ENCODE measurements at places on chromosomes 1 and 21.

DNA sequence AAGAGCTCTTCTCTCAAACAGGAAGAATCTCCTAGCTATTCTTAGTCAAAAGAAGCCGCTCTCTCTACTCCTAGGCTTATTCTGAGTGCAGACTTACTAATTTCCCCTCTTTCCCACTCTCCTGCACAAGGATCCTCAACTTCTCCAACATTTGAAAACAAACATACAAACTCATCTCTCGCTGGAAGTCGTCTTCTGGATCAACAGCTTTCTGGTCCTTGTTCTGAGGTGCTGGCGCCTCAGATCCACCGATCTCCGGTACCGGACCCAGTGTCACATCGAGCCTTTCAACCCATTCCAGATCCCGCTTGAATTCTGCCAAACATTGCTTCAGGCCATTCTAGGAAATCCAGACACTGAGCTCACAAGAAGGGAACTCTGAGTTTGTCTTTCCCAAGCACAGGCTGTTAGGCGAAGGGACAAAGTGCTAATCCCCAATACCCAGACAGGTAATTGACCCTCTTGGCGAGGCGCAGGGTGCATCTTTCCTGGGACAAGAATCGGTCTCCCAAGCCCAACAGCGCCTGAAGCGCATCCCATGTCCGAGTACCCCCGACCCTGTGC is 696 bp downstream of the EBNA1BP2 start:
- no peak for DNase-seq

DNA sequence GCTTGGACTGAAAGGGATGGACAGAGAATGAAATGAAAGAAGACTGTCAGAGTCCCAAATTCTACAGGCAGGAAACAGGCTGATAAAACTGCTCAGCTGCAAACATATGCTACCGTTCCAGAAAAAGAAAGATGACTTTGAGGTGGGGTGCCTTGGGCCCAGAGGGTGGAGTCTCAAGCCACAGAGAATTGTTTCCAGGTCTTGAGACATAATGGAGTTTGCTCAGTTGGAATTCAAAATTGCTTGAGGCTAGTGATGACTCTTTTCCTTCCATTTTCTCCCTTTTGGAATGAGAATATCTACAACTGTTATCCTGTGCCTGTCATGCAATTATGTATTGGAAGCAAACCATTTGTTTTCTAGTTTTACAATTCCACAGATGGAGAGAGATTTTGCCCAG is 23.6 kb upstream of the PSEN2 start:
- no peak for DNase-seq

GRCh38 chr1:182192966-182193365 is 131.5 kb upstream of the ZNF648 start:
- no peak for DNase-seq

- no peak for DNase-seq
Measured at GRCh38 chr1:84450910-84451309, 28.2 kb upstream of the RPF1 start.

DNA sequence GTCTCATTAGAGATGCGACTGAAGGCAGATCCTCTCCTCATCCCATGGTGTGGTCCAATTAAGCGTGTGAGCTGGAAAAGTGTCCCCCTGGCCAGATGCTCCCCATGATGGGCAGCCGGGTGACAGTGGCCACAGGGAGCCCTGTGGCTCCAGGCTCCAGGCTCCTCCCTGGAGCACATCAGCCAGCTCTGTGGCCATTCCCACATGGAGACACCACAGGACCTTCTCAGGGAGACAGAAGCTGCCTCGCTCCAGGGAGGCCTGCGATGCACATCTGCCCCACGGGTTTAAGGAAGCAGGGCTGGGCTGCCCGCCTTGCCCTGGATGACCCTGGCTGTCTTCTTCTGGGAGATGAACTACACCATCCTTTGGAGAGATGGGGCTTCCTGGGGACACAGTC is 99.9 kb upstream of the TLR5 start:
- DNase-seq = no peak

DNA sequence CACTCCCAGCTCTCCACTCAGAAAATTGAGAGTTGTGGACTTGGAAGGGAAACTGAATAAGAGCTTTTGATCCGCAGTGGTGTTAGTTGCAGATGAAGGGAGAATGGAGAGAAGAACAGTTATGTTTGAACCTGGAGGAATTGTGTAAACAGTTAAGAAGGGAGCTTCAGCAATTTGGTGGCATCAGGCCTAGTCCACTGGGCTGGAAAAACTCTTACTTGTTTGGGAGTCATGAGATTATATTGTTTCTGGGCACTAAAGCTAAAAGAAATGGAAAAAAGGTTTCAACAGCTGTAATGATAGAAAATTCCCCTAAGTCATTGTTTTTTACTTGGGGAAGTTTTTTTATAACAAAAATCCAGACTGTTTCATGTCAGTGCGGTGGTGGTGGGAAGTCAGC is 256.1 kb upstream of the C1orf87 start:
- no peak for DNase-seq

DNA sequence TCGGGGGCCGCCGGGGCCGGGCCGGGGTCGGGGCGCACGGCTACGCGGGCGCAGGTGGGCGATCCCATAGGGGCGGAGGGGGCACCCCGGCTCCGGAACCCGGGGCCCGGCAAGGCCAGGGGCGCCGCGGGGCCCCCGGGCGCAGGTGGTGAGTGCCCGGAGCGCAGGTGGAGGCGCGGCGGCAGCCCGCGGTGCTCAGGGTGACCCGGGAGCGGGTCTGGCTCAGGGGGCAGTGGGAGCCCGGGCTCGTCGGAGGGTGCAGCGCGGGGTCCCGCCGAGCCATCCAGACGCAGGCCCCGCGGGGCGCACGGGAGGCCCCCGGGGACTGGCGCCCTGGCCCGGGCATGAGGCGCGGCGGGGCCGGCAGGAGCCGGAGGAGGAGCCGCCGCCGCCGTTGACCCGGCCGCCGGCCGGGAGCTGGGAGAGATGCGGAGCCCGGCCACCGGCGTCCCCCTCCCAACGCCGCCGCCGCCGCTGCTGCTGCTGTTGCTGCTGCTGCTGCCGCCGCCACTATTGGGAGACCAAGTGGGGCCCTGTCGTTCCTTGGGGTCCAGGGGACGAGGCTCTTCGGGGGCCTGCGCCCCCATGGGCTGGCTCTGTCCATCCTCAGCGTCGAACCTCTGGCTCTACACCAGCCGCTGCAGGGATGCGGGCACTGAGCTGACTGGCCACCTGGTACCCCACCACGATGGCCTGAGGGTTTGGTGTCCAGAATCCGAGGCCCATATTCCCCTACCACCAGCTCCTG is 489 bp downstream of the CELSR2 start:
- DNase-seq = no peak

All from Calu3 (cell line).